ENCODE measurements at places on chromosomes 1 and 21.

DNA sequence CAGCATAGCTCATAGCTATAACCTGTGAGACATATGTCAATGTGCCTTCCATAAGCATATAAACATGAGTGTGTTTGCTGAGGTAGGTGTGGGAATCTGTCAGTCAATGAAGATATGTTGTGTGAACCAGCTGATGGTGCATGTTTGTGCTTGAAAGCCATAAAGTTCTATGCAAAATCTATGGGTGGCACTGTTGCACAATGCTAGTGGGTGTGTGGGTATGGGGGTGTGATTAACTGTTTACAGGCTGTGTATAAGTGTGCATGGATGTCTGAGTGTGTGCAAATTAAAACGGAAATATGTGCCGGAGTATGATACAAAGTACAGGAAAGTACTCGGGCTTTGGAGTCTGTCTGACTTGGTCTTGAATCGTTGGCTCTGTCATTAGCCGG lies 1.0 kb upstream of the ATP2B4 start:
- peak; percentile 24 for DNase-seq

DNA sequence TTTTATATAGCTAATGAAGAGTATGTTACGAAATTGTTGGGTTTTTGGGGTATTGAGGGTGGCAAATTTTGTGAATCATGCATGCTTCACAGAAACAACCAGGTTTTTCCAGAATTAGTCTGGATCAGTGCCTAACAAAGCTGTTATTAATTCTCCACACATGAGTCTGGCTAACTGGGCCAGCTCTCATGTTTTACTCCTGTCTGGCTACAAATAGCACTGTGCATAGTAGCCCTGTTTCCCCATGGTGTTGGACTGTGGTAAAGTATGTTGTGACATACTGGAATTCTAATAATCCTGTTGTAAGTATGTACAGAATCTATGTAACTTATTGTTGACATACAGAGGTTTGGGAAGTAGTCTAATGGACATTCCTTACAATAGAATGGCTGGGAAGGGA lies 35.8 kb downstream of the S100B start:
- no peak for DNase-seq

GRCh38 chr1:179202161-179202560 lies 27.3 kb downstream of the ABL2 start:
- DNase-seq, result no peak

- DNase-seq, result no peak
Measured at GRCh38 chr1:203217668-203218067, 11.8 kb downstream of the CHIT1 start.

DNA sequence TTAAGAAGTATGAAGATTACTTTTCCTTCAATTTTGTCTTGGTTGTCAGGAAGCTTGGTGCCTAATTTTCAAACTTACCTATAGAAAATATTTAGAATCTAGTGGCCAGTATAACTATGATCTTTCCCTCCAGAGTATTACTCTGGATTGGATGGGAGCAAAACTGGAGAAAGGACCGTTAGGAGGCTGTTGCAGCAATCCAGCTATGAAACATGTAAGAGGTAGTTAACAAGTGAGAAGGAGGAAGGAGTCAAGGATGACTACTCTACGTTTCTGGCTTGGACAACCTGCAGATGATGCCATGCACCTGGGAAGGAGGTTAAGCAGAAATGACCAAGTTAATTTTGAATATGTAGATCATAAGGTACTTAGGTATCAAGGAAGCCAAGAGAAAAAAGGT lies 3.5 kb upstream of the ACP6 start:
- DNase-seq, result no peak

DNA sequence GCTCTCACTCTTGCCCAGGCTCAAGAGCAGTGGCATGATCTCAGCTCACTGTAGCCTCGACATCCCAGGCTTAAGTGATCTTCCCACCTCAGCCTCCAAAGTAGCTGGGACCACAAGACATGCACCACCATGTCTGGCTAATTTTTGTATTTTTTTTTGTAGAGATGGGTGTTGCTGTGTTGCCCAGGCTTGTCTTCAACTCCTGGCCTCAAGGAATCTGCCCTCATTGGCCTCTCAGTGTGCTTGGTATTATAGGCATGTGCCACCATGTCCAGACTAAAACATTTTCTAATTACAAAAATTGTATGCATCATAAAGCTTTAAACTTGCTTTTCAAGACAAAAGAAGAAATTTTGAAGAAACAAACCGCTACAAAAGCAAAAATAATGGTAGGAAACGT lies 20.1 kb downstream of the CBR1 start:
- no peak for DNase-seq

GRCh38 chr1:2271211-2271721 lies 43.1 kb downstream of the SKI start:
- DNase-seq, result no peak

GRCh38 chr1:223765036-223765718 lies 52.8 kb downstream of the CAPN2 start:
- DNase-seq, result peak; percentile 33

DNA sequence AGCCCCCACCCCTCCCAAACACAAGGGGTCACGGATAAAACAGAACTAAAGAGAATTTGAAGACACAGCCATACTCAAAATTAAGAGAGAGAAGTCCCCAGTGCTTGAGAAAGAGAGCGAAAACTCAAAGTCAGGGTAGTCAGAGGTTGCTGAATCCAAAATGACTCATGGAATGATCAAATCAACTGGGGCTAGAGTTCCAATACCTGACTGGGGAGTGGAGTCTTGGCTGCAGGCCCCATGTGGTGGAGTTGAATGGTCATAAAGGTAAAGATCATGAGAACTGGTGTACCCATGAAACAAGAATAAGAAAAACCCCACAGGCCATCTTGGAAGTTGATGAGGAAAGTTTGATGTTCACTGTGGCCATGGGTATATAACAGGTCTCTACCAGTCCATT lies 84.5 kb upstream of the LRRN2 start:
- DNase-seq, result no peak

GRCh38 chr1:7106442-7107108 lies 321.3 kb downstream of the CAMTA1 start:
- DNase-seq, result peak; percentile 24

GRCh38 chr1:244397131-244397530 lies 54.6 kb downstream of the ADSS2 start:
- DNase-seq, result no peak

DNA sequence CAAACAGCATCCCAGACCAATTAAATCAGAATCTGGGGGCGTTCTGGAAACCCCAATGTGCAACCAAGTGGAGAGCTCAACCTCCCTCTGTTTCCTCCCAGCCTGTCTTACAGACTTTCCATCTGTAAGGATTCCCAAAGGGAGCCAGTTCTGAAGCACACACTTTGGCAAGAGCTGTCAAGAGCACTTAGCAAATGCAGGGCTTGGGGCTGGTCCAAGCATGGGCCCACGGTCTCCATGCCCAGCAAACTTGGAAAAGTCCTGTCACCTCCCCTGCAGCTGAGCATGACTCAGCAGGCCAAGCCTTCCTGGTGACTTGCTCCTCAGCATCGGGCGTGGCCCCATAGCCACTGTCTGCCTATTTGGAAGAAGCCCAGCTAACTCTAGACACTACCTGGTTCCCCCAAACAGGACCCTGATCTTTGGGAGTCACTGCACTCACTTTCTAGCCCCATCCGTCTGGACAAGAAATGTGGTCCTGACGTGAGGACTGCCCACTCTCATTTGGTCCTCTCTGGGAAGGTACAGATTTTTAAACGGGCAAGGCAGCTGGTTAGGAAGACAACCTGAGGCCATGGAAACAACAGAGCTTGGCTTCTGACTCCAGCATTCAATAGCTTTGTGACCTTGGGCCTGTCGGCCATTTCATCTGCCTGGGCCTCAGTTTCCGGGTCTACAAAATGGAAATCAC lies 16.9 kb downstream of the SLC2A1 start:
- no peak for DNase-seq

GRCh38 chr1:89706700-89707012 lies 73.7 kb downstream of the LRRC8C start:
- no peak for DNase-seq

DNA sequence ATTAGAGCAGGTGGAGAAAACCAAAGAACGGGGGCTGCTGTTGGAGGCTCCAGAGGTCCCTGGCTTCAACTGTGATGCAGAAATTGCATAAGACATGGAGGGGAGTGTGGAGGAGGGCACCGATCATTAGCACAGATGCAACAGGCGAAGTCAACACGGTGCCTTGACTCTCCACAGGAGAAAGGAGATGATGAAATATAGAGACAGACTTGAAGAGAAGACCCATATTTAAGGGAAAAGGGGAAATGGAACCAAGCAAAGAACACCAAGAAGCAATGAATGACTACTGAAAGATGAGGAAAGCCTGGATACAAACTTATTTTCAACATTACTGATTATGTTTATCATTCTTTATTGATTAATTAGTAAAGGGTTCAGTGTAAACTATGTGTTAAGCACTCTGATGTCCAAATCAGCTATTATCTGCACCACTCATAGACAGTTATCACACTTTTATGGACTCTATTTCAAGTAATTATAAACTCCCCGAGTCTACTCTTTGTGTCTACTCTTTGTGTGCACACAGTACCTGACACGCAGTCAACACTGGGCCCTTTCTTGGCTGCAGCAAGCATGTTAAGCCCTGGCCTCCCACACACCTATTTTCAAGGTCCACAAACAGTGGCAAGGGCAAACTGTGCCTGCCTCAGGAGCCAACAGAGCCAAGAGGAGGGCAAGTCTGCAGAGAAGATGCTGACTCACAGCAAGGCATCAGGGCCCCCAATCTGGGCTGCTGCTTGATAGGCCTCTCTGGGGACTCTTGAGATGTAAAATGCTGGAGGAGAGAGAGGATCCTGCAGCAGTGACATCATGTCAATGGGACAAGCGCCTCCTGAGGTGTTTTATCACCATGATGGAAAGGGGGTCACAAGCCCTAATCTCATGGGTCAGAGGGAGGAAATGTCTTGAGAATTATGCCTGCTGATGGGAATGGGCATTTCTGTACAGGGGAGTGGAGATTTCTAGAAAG lies 17.6 kb downstream of the PCNX2 start:
- DNase-seq, result no peak

GRCh38 chr1:56115701-56116100 lies 463.7 kb downstream of the PLPP3 start:
- DNase-seq, result no peak

GRCh38 chr1:88311265-88311664 lies 372.8 kb upstream of the PKN2 start:
- no peak for DNase-seq

DNA sequence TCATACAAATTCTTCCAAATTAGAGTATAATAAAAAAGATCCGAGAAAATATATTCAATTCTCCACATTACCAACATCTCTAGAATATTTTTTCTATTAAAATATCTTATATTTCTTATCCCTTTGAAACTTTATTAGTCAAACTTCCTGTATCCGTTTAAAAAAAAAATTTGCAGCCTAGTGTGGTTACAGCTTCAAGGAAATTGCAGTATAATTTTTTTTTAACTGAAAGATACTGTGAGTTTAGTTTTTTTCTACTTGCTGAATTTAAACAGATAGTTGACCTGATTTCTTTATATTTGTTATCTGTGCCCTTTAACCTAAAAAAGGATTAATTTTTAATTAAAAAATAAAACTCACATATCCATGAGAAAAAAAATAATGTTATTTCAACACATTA lies 1.5 kb downstream of the RGS18 start:
- DNase-seq, result no peak

DNA sequence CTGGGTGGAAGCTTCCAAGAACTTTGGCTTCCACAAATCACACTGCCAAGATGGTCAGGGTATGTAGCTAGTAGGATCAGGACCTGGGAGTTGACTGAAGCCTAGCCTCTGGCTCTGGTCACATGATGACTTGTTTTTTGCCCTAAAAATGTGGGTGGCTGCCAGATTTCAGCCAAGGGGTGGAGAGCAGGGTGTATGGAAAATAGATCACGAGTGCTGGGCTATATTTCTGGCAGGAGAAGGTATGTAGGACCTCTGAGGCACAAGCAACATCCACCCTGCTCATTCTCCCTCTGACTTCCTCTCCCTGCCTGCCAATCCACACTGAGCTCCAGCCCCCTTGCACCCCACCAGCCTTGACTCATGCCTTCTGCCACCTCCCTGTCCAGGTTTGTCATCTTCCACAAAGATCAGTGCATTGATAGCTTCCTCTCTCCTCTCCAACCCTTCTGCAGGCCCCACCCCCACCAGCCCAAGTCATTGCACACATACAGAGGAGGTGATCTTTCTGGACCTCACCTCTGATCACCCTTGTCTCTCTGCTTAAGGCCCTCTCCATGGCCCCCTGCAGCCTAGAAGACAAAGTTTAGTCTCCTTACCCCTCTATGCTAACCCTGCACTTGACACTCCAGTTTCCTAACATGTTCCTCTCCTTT lies 8.3 kb upstream of the CYP4B1 start:
- DNase-seq, result no peak

DNA sequence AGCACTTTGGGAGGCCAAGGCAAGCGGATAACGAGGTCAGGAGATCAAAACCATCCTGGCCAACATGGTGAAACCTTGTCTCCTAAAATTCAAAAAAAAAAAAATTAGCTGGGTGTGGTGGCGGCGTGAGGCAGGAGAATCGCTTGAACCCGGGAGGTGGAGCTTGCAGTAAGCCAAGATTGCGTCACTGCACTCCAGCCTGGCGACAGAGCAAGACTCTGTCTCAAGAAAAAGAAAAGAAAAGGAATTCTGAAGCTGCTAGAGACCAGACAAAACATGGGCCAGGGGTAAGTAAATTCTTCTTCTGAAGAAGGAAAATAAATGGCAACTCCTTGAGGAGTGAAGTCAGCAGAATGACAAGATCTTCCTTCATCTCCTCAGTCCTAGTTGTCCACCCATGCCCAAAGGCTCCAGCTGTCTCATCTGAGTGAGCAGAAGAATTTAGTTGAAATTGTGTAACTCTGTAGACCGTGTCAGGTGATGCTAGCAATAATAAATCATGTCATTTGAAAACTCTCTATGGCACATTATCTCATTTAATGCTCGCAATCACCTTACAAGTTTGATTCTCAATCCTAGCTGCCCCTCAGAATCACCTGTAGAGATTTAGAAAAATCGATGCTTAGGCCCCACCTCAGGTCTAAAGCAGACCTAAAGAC lies 14.3 kb downstream of the PDZK1 start:
- DNase-seq, result no peak

- DNase-seq, result peak; percentile 73
Measured at GRCh38 chr21:38861056-38861455, 55.3 kb downstream of the ETS2 start.

- DNase-seq, result no peak
Measured at GRCh38 chr1:203065986-203066385, 19.8 kb downstream of the MYOG start.

GRCh38 chr1:41416552-41417334 lies 55.5 kb downstream of the FOXO6 start:
- peak; percentile 68 for DNase-seq

DNA sequence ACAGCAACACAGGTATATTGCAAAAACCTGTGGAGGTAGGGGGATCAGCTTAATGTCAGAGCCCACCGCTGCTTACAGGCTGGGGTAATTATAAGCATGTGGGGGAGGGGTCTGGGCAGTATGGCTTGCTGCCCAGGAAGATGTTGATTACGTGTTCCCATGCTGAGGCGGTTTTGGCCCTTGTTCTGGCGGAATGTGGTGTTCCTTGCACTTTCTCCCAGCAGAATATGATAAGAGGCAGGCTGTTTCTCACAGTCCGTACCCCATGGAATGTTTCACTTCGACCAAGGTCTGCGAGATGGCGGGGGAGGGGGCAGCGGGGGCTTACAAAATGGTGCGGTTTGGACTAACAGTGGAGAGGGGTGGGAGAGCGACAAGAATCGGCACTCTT lies 9.8 kb upstream of the HPCAL4 start:
- peak; percentile 62 for DNase-seq
